ENCODE measurements at places on chromosomes 12 and 14. TPM values are rescaled to one million over a fixed set of nuclear protein-coding genes. Genes with fewer than 3 reads are reported as not detected.

NOC4L gene
- total RNA-seq = 22.1 TPM

KRT78 gene
- total RNA-seq = not detected

AQP6 gene
- total RNA-seq = 2.5 TPM

TMPRSS12 gene
- total RNA-seq = not detected

A2ML1 gene
- total RNA-seq = 6.1 TPM

SELPLG gene
- total RNA-seq = 7.0 TPM

KSR2 gene
- 38.6 TPM for total RNA-seq

CD163 gene
- total RNA-seq = 1.9 TPM

GRCh38 chr14:21454843-21455544 lies 929 bp downstream of the CHD8 start:
- no peak for DNase-seq

DNA sequence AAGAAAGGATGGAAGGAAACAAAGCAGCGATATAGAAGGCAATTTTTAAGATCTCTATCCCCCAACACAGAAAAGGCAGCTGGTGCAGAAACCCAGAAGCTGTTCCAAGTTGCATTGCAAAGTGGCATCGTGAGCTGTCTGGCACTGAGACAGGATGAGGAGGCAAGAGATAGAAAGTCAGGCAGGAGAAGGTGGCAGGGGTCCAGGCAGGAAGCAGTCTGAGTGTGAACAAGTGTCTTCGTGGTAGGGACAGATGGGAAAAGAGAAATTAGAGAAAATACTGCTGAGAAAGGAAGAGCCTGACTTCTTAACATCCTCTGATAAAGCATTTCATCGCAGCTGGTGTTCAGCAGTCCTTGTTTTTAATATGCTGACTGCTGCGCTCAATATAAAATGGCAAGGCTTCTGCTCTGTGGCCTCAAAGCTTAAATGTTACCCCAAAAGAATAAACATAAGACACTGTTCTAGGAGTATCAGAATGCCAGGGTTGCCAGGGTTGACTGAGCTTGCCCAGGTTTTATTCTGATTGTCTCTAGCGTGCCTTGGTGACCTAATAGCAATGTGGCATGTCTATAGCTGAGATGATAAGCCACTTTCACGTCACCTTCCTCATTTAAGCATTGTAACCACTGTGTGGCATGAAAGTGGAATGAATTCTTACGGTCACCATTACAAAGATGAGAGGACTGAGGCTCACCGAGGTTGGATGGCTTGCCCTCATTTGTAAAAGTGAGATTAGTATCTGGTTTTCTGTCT lies 397.6 kb downstream of the NUAK1 start:
- DNase-seq = peak; percentile 88

DNA sequence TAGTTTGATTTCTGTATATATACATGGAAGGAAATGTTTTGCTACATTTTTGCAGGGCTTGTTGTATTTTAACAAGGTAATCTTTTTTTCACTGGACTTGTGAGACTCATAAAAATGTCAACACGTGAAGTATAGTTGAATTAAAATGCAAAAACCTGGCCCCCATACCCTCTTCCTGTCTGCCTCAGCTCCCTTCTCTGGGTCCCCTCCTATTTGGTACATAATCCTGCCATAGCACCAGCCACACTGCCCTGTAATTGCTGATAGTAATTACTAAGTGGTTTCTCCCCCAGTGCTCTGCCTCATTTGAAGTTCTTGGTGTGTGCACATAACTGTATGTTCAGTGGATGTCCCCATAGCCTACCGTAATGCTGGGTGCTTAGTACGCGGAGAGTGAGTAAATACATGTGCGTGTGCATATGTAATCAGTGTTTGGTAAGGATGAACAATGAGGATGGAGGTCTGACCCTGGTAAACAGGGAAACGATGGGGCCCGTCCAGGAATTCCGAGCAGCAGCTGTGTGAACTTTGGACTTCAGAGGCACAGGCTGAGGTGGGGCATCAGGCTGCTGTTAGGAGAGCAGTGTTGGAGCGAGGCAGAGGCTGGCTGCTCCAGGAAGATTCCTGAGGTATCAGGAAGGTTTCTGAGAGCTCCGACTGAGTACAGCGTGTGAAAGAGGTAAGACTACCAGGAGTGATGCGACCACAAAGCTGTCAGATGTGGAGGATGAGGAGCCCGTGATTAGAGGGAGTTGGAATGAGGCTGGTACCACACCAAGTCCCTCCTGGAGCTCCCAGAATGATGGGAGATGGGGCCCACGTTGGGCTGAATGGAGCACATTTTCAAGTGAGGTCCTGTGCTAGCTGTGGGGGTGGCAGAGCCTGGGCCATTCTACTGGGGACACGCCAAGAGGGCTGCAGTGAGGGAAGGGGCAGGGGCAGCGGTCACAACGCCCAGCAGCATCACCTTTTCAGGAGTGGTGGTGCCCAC lies 106.8 kb downstream of the PELI2 start:
- DNase-seq = no peak

DNA sequence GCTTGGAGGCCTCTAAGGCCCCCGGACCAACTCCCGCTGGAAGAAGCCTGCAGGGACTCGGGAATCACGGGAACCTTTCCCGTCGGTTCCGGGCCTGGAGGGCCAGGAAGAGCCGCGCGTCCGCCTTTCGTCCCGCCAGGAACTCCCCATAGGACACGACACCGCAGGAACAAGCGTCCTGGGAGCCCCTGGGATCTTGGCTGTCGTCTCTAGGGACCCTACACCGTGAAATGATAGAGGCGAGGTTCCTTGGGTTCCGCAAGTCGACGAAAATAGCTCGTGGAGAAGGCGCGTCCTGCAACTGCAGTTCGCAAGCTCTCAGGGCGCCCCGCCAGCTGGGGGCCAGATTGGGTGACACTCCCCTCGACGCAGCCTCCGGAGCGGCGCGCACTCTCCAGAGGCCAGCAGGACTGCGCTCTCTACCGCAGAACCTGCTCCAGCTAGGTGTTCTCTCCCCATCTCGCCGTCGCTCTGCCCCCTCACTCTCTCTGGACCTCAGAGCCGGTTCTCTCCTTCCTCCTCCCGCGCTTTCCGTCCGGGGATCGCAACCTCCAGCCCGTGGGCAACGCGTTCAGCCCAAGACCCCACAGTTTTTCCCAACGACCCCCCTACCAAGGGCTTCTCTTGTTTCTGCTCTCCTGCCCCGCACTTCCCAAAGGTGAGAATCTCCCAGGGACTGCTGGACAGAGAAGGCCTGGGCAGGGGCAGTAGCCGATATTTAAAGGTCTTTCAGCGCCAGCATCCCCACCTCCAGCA lies 776 bp downstream of the BMP4 start:
- DNase-seq = no peak

DNA sequence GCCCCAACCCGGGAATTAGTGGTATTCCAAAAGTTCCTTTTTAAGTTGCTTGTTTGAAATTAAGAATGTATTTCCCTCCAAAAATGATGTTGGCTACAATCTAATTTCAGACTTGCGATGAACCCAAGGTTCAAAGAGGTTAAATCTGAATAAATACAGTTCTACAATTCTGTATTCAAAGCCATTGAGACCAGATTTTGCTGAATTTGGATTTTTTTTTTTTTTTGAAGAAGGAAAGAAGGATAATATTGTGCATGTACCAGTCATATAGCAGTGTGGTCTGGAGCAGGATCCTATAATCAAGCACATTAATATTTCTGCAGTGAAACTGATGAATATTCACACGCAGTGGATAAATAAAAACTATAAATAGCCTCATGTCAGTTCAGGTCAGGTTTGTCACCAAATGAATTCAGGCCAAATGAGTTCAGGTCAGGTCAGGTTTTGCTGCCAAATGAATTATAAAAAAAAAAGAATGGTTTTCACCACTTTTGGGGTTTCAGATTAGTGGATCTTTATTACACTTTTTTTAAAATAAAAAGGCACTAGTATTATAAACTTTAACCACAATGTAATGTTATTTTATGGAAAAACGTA lies 69.5 kb downstream of the CRADD start:
- DNase-seq = no peak

DNA sequence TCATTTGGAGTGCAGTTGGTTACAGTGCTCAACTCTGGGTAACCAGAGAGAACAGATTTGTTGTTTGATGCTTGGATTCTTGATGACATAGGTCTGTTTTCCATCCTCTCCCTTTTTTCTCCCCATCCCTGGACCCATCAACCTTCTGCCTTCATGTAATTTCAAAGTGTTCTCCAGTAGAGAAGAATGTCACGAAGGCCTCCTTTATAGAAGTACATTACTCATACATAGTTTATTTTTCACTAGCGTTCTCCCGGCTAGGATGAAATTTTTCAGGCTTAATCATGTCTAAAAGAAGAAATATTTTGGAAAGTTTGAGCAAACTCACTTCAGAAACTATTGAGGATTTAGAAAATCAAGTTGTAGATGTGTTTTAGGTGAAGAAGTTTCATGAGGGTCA lies 20.9 kb upstream of the APPL2 start:
- DNase-seq = no peak

DNA sequence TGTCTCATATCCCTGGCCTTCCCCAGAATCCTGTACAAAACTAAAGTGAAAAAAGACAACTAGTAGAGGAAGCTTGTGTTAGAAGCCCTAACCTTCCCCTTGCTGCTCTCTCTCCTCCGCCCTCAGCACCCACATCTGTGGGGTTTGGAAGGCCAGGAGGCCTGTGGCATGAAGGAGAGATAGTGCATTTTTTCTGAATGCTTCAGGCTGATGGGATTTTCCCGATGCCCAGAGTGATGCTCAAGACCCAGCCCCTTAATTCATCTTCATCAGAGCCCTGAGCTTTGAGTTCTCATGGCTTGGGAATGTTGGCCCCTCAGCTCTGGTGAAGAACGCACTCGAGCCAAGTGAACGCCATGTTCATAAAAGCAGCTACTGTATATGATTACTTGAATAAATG lies 5.9 kb downstream of the FGF6 start:
- DNase-seq = no peak

GRCh38 chr12:66143868-66144267 lies 13.3 kb upstream of the LLPH start:
- no peak for DNase-seq

- DNase-seq = no peak
These were observed 55.8 kb upstream of the CHGA start for GRCh38 chr14:92866901-92867865.

- peak; percentile 57 for DNase-seq
These were observed 15.6 kb upstream of the C14orf180 start for GRCh38 chr14:104563742-104564615.

DNA sequence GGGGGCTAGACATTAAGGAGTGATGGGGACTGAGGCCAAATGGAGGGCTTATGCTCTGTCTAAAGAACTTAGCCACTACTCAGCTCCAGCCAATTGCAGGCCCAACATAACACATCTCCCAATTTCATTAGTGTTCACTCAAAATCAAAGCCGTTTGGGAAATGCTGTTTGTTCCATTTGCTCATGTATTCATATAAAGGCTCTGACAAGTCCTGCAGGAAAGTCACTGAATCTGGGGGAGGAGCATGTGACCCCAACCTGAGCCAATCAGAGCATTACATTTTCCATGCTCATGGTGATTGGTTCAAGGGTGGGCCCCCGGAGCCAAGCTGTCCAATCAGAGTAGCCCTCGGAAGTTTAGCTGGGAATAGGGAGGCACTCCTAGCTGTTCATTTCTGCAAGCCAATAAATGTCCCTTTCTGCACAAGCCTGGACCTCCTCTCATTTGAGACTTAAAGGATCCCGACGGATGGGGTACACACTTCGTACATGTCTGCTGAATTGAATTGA lies 20.9 kb downstream of the SDSL start:
- DNase-seq = no peak

- DNase-seq = no peak
These were observed 99.2 kb downstream of the DIP2B start for GRCh38 chr12:50603817-50604639.

DNA sequence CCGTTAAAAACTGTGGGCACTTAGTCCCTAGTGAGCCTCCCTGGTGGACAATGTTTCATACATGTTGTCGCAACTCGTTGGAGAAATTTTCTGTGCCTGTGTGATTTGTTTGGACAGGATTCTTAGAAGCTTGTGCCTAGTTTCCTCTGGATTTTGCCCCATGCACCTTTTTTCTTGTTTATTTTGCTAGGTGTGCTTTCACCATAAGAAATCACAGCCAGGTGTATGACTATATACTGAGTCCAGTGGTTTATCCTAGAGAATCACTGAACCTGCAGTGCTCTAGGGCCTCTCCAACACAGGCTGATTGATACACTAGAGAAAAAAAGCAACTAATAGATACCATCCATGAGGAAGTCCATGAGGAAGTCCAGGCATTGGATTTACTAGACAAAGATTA lies 33.1 kb upstream of the OASL start:
- no peak for DNase-seq

GRCh38 chr12:104565606-104566243 lies 109.0 kb downstream of the CHST11 start:
- no peak for DNase-seq

GRCh38 chr12:57609101-57609780 lies 2.0 kb upstream of the ARHGEF25 start:
- no peak for DNase-seq

GRCh38 chr12:1806301-1807086 lies 13.9 kb upstream of the LRTM2 start:
- DNase-seq = no peak

- DNase-seq = no peak
These were observed 775.7 kb downstream of the TMTC2 start for GRCh38 chr12:83462419-83462818.

DNA sequence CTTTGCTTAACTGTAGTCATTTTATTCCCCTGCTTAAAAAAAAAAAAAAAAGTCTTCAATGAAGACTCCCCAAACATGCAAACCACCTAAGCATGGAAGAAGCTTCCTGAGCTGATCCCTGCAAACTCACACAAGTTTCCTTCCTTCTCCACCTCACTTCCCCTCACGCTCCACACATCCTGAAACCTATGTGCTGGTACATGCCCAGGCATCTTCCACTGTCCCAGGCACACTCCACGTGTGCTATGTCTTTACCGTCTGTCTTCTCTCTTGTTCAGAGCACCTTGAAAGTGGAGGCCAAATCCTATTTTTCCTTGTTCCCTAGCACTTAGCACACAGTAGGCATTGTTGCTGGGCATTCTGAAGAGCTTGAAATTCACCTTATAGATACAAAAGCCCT lies 13.4 kb downstream of the LRIG3 start:
- no peak for DNase-seq

GRCh38 chr12:12024911-12025682 lies 45.6 kb upstream of the BCL2L14 start:
- no peak for DNase-seq
